ENCODE measurements at places on chromosomes 3 and 15. TPM values are rescaled to one million over a fixed set of nuclear protein-coding genes. Genes with fewer than 3 reads are reported as not detected.

The STRA6 gene
- 1.7 TPM for total RNA-seq

The CCR5 gene
- total RNA-seq = 0.90 TPM

The SI gene
- total RNA-seq = not detected

The CCDC66 gene
- total RNA-seq = 7.1 TPM

The ZNF660 gene
- total RNA-seq = 1.9 TPM

The INKA1 gene
- 0.55 TPM for total RNA-seq

The EPHA3 gene
- total RNA-seq = 3.7 TPM

The ROPN1 gene
- not detected for total RNA-seq

The TBC1D5 gene
- 18.5 TPM for total RNA-seq

- no peak for DNase-seq
- no peaks in the 10 kb centered on the region for H3K36me3 ChIP-seq
- no peak overlapping the region for H3K27ac ChIP-seq
- no peaks in the 10 kb centered on the region for H3K27me3 ChIP-seq
Observed at GRCh38 chr15:57973534-57973933, 92.0 kb downstream of the ALDH1A2 start.

DNA sequence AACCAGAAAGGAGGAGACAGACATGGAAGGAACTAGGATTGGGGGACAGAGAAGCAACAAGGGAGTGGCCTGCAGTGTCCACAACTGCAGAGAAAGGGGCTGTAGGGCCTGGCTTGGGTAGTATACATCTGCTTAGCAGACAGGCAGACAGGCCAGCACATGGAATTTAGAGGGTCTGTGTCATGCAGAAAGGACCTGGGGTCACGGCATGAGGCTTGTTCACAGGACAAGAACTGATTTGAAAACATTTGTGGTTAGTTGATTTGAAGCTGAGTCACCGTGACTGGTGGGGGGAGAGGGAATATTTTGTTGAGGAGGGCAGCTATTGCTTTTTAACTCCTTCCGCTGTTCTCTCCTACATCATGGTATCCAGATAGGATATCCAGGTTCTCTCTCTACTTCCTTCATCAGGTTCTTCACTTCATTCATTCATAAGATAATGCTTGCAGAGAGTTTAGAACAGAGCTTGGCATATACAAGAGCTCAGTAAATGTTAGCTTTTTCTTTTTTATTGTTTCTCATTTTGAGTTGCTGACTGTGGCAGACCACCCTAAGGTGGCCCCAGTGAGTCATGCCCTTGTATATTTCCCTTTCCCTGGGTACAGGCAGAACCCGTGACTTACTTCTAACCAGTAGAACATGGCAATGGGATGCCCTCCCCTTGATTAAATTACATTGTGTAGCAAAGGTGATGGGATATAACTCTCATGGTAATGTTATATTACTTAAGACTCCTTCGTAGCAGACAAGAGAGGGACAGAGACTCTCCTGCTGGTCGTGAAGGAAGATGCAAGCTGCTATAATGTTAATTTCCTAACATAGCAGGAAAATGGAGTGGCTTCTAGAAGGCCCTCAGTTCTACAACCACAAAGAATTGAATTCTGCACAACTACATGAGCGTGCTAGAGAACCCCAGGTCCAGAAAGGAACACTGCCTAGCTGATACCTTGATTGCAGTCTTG is 95.0 kb upstream of the NMNAT3 start:
- no peaks in the 10 kb centered on the region for H3K36me3 ChIP-seq
- H3K4me3 ChIP-seq = no peak overlapping the region
- no peak for DNase-seq

DNA sequence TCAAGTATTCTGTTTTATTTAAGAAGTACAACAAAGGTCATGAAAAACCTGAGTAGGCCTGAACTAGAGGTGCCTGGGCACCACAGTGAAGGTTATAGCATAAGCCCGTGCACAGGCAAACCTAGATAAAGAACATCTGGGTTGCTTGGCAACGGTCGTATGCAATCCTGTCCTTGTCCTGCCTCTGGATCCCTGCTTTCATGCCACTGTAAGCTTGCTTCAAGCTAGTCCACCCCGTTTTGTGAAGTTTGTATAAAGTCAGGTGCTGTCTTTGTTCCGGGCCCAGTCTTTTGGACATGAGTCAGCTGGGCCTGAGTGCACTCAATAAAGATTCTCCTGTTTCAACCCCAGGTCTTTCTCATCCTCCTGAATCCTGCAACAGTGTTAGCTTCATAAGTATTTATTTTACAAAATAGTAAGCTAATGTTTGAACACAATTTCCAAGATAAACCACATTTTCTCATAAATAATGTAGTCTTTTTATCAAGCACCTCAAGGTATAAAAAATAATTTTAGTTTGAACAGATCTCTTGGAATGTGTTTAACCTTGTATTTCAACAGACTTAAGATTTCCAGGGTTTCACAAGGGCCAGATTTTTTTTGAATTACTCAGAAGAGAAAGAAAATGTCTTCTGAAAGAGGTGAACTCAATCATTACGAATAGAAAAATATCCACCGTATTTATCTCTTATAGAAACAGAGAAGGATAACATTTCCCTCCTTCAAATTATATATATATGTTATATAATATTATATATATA is 14.3 kb upstream of the SLC9C1 start:
- no peak for DNase-seq
- no peaks in the 10 kb centered on the region for H3K36me3 ChIP-seq
- no peak overlapping the region for H3K27ac ChIP-seq
- H3K27me3 ChIP-seq = no peaks in the 10 kb centered on the region
- H3K4me3 ChIP-seq = no peak overlapping the region

DNA sequence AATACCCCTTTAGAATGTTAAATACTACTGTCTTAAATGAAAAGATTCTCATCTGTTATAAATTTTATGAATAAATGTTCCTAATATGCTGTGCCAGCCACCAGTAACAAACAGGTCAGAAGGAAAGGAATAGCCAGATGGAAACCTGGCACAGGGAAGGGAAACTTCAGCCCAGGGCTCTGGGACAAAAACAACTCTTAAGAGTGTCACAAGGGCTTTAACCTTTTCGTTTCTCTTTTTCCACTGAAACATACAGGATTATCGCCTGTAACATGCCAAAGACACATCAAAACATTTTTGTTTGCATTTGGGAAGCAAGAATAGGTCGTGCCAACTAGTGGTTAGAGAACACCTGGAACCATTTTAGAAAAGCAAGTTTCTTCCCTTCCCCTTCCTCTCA is 109.0 kb upstream of the NEDD4 start:
- DNase-seq = no peak
- no peaks in the 10 kb centered on the region for H3K27me3 ChIP-seq
- H3K27ac ChIP-seq = no peak overlapping the region
- no peaks in the 10 kb centered on the region for H3K36me3 ChIP-seq
- peaks cover 4% of the 10 kb centered on the region for H3K4me1 ChIP-seq
- no peak overlapping the region for H3K4me3 ChIP-seq

DNA sequence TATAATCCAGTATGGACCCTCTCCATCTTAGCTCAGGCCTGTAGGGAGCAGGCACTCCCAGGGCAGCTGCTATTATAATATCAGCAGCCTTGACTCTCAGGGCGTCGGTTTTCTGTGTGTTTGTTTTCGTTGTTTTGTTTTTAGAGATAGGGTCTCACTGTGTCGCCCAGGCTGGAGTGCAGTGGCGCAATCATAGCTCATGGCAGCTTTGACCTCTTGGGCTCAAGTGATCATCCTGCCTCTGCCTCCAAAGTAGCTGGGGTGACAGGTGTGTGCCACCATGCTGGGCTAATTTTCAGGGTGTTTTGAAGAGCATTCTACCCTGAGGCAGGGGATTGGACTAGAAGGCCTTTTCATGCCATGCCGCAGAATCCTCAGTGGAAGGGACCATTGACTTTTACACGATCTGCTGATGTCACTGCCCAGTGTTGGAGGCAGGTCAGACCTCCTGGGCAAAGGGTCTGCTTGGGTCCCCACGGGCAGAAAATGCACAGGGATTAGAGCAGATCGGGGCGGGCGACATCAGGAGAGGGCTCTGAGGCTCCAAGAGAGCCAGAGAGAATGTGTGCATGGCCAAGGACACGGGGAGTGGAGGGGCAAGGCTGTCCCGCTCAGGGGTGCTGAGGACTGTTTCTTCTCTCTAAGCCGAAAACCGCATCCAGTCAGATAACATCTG is 7.8 kb downstream of the MELTF start:
- H3K27ac ChIP-seq = no peak overlapping the region
- H3K36me3 ChIP-seq = no peaks in the 10 kb centered on the region
- no peaks in the 10 kb centered on the region for H3K4me1 ChIP-seq
- no peak overlapping the region for H3K4me3 ChIP-seq
- no peaks in the 10 kb centered on the region for H3K27me3 ChIP-seq

DNA sequence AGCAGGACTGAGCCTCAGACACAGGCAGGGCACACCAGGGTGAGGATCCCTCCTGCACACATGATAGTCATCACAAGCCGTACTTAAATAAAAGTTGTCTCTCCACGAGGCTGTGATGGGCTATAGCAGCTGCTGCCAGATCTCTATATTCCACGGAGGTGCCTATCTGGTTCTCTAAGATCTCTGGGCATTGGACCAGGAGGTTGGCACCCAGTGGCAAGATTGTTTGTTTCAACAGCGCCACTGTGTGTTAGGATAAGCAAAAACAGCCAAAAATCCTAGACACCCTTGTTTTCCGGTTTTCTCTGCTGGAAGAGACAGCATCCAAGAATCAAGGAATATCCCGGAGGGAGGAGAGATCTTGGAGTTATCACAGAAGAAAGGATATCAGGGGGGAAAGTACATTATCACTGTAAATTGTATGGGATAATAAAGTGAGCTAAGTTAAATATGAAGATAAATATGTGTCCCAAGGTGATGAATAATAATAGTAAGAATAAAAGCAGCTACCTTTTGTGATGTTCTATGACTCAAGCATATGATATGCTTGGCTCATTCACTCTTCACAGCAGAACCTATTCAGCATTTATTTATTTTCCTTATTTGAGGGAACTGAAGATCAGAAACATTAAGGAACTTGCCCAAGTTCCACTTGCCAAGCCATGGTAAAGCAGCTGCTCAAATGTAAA is 90.6 kb upstream of the AKAP13 start:
- no peaks in the 10 kb centered on the region for H3K4me1 ChIP-seq
- H3K36me3 ChIP-seq = no peaks in the 10 kb centered on the region
- no peak overlapping the region for H3K4me3 ChIP-seq
- H3K27ac ChIP-seq = no peak overlapping the region
- DNase-seq = peak; percentile 68
- H3K27me3 ChIP-seq = no peaks in the 10 kb centered on the region

DNA sequence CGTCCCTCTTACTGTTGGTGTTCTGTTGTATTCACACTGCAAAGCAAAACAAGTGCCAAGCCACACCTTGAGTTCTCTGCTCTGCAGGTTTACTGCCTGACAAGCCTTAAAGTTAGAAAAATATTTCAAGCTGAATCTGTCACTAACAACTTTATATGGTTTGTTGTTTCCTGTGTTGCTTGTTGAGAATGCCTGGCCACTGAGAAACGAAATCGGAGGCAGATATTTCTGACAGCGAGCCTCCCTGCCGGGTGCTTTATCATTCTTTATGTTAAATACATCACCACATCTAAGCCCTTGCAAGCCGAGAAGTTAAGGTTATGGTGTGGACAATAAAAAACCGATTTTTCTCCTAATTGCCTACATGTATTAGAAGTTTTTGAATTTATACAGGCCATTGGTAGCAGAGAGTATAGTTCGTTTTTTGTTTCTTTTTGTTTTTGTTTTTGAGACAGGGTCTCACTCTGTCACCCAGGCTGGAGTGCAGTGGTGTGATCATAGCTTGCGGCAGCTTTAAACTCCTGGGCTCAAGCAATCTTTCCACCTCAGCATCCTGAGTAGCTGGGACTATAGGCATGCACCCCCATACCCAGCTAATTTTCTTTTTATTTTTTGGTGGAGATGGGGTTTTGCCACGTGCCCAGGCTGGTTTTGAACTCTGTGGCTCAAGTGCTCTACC is 188.4 kb upstream of the ICE2 start:
- no peaks in the 10 kb centered on the region for H3K4me1 ChIP-seq
- DNase-seq = no peak
- no peak overlapping the region for H3K4me3 ChIP-seq
- H3K27me3 ChIP-seq = no peaks in the 10 kb centered on the region

- H3K27ac ChIP-seq = no peak overlapping the region
- H3K4me1 ChIP-seq = no peaks in the 10 kb centered on the region
- no peak for DNase-seq
Observed at GRCh38 chr3:133494469-133494868, 79.0 kb upstream of the CDV3 start.

DNA sequence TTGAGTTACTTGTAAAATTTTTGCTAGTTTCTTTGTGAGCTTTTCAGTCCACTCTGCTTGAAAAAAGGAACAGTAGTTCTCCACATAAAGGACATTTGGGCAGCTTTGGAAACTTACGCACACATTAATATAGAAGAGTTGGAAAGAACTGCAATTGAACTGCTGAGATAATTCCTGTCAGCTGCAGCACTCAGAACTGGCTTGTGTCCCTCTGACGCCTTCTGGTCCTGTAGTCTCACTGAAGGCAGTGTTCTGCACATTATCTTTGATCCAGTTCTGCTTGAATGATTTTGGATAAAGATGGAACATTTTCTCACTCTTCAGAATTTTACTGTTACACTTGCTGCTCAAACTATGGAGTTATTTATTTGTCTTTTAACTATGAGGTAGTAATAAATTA is 901.9 kb downstream of the OTOL1 start:
- no peak overlapping the region for H3K27ac ChIP-seq
- no peak for DNase-seq
- H3K36me3 ChIP-seq = no peaks in the 10 kb centered on the region
- H3K4me3 ChIP-seq = no peak overlapping the region
- no peaks in the 10 kb centered on the region for H3K27me3 ChIP-seq
- H3K4me1 ChIP-seq = no peaks in the 10 kb centered on the region

- DNase-seq = no peak
- H3K27ac ChIP-seq = no peak overlapping the region
- no peaks in the 10 kb centered on the region for H3K27me3 ChIP-seq
- no peaks in the 10 kb centered on the region for H3K4me1 ChIP-seq
- H3K4me3 ChIP-seq = no peak overlapping the region
- no peaks in the 10 kb centered on the region for H3K36me3 ChIP-seq
Observed at GRCh38 chr3:151058740-151059139, 26.7 kb upstream of the MED12L start.

DNA sequence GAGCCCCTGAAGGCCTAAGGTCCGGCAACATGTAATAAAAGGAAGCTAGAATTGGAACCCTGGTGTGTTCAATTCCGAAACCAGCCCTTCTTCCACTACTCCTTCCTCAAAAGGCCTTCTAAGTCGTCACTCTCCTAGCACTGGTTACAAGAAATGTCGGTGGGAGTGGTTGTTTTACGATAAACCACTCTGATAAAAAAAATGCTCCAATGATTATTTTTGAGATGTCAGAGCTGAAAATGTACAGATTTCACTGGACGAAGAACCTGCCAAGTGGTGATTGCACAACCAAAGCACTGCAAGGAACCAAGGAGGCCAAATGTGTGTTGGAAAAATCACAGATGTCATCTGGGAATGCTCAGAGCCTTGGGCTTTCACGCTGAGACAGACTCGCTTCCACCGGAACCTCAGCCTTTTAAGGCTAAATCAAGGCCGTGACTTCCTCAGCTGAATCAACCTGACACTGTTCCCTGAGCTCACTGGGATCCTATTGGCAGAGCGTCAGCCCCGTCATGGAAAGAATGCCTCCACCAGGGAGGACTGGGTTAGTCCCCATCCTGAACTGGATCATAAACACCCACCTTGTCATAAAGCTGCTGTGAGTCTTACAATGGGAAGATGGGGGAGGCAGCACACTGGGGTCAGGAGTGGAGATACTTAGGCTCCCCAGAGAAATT is 108.1 kb upstream of the THBS1 start:
- no peak overlapping the region for H3K4me3 ChIP-seq
- peak; percentile 92 for DNase-seq
- no peaks in the 10 kb centered on the region for H3K4me1 ChIP-seq
- H3K27ac ChIP-seq = peak overlapping the region; percentile 92
- H3K36me3 ChIP-seq = no peaks in the 10 kb centered on the region
